ENCODE measurements at places on chromosomes 2 and 18. TPM values are rescaled to one million over a fixed set of nuclear protein-coding genes. Genes with fewer than 3 reads are reported as not detected.

DNA sequence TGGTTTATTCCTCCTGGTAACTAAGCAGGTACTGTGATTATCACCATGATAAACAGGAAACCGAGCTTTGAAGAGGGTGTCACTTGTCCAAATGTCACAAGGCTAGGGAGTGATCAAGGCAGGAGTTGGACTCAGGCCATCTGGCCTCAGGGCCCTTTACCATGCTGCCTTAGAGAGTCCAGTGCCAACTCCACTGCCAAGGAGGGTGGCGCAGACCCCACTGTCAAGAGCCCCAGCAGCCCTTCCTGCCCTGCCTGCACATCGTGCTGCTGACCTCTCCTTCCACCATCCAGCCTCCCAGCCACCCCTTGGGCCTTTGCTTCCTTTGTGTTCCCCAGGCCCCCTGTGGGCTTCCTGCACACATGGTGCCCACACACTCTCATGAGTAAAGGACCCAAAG, 48.3 kb downstream of the TNS1 start:
- no peak for DNase-seq

- DNase-seq: no peak
Observed at GRCh38 chr18:59929621-59930295, 30.0 kb downstream of the PMAIP1 start.

- DNase-seq: no peak
Observed at GRCh38 chr2:37085731-37086147, 1.4 kb downstream of the GPATCH11 start.

DNA sequence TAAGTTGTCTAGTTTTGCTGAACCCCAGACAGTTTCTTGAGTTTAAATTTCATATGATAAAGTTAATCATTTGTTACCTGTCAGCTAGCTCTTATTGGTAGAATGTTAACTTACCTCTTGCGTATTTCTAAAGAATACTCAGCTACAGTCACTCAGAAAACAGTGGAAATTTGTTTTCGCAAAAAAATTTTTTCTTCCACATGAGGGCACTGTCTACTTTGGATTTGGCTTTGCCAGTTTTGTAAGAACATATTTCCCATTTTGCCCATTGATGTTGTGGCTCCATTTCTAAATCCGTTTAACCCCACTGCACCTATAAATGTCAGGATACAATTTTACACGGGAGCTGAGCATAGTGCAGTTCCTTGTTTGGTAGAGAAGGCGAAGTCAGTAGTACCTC, 19.1 kb upstream of the GCFC2 start:
- DNase-seq: no peak

DNA sequence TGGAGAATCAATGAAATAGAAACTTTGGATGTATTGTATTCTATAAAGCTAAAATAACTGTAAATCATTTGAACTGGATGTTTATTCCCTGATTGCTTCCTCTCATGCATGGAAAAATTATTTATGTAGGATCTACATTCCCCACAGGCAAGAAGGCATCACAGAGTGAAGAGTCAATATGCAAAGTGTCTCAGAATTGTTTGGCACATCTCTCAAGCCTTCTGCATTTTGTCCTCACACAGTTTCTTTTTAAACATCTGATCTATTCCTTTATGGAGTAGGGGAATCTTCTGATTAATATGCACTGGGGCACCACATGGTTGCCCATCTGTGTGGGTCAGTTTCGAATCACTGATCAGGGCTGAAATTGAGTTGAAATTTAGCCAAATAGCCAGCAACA, 465.4 kb downstream of the ZNF804A start:
- peak; percentile 2 for DNase-seq

GRCh38 chr2:226740039-226740648, 59.5 kb downstream of the IRS1 start:
- DNase-seq: no peak

DNA sequence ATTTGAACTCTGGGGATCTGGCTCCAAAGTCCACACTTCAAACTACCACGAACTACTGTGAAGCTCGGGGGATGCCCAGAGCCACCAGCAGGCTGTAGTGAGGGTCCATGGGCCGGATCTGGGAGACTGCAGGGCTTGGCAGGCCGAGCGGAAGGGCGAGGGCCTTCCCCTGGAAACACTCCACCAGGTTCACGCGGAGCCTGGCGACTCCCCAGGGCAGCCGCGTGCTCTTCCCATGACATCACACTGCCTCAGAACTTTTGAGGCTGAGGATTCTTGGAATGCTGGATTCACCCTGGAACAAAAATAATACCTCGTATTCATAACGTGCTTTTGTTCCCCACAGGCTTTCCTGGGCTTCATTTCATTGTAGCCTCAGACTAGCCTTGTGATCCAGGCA, 201.0 kb downstream of the SMAD7 start:
- DNase-seq: no peak

GRCh38 chr2:118006326-118006725, 7.5 kb downstream of the CCDC93 start:
- no peak for DNase-seq

GRCh38 chr2:523698-524270, 153.4 kb downstream of the TMEM18 start:
- DNase-seq: no peak

- DNase-seq: no peak
Observed at GRCh38 chr2:205612636-205613035, 69.7 kb upstream of the NRP2 start.

DNA sequence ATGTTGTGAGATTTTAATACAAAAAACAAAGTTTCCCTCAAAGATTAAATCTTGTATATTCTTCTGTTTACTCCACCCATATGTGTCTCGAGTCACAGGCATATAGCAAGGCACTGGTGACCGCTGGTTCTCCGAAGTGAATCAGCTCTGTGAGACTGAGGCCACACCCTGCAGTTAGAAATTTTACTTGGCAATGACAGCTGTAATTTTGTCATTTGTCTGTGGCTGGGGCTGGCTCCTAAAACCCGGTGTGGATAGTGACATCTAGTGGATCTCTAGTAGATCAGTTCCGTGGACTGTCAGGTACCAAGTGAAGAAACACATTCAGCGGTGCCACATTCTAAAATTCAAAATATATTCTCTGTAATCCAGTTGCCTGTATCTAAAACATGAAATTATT, 278.0 kb downstream of the NEDD4L start:
- DNase-seq: peak; percentile 85

- no peak for DNase-seq
Observed at GRCh38 chr2:120939595-120940318, 204.1 kb downstream of the GLI2 start.

DNA sequence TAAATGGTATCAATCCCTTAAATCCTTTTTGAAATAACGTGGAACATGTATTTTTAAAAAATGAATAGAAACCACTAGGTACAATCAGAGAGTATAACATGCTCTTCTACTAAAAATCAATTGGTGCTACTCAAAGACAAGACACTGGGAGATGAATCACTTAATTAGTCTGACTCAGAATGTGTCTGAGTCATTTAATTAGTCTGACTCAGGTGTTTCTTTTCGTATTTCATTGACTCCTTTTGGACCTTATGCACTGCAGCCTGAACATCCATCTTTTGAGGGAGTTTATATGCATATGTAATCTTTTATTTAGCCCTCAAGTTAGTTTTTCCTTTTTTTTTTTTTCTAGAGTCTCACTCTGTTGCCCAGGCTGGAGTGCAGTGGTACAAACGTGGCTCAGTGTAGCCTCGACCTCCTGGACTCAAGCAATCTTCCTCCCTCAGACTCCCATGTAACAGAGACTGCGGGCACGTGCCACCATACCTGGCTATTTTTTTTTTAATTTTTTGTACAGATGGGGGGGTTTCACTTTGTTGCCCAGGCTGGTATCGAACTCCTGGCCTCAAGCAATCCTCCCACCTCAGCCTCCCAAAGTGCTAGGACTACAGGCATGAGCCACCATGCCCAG, 26.5 kb downstream of the PPP4R3B start:
- no peak for DNase-seq

DNA sequence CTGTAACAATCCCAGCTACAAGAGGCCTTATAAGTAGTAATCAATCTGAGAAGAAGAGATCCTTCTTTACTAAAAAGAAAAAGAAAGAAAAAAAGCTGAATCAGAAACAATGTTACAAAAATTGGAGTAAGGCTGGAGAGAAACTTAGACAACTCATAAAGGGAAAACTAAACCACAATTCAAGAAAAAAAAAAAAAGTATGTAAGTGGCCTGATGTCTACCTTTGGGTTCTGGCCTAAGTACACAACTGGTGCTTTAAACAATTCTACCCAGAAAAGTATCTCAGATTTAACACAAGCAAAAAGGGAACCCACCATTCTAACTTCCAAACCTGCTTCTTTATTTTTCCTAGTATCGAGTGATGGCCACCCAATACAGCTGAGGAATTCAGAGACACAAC, 45.3 kb downstream of the ZNF521 start:
- no peak for DNase-seq

GRCh38 chr2:30492185-30492584, 45.1 kb downstream of the LCLAT1 start:
- DNase-seq: no peak

GRCh38 chr18:22465859-22466457, 48.2 kb upstream of the CTAGE1 start:
- DNase-seq: no peak

GRCh38 chr2:160931531-160931930, 228.7 kb upstream of the TANK start:
- DNase-seq: no peak

DNA sequence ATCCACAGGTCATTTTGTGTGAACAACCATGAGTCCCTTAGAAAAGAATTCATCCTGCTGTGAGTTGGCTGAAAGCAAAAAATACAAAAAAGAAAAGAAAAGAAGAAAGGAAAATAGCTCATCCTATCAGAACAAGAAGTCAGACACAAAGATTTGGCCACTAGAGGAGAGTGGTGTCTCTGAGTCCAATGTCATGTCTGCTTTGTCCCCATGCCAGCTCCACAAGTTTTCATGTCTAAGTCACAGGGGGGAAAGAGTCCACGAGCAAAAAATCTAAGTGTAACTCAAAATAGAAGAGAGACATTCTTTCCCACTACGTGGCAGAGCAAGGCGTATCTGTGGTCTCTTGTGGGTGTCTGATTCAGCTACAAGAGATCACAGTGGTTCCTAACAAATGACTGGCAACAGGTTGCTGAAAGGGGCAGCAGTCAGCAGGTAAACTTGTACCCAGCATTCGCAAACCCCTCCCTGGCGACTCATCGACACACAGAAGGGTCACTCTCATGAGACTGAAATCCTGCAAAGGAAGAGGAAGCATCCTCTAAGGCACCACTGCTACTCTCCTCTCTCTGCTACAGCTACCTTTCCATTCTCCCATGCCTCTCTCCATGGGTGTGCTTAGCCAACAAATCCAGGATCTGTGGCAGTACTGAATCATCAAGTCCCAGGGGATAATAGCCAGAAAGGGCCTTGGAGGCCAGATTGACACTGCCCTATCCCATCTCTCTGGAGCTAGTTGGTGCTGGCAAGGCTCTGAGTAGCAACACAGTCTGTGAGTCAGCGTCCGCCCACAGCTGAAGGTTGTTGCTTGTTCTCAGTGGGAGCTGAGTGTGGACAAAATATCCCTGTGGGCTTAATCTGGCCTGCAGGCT, 123.0 kb upstream of the SLC39A10 start:
- DNase-seq: no peak

CCDC178 gene
- total RNA-seq: 1.2 TPM

ANKRD30BL gene
- 33.8 TPM for total RNA-seq

MSTN gene
- total RNA-seq: 5.2 TPM

SRD5A2 gene
- total RNA-seq: 0.18 TPM

SLC9A2 gene
- total RNA-seq: 0.36 TPM

MYL1 gene
- total RNA-seq: 0.73 TPM

RGPD3 gene
- 0.82 TPM for total RNA-seq

CRIM1 gene
- total RNA-seq: 47.9 TPM

SFTPB gene
- 1.7 TPM for total RNA-seq

Data from cerebellum (tissue), 4 donors.